ENCODE measurements at places on chromosomes 11 and 22.

- DNase-seq = no peak
Observed at GRCh38 chr11:17533778-17534415, 10.3 kb downstream of the USH1C start.

DNA sequence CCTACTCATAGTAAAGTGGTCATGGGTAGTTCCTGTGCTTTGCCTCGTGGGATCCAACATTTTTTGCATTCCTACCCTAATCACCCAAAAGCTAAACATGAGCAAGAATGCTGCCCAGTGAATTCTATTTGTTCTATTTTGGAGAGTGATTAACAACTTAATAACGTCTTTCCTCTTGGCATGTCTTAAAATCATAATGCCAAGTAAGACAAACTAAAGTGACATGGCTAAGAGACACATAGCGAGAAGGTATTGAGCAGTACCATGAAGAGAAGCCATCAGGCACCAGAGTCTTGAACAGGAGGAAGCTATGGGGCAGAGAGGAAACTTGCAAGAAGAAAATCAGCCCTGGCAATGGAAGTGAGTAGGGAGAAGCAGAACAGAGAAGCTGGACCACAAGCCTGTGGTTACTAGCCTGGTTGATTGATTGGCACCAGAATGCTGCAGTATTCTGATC, 32.0 kb downstream of the EXPH5 start:
- DNase-seq = no peak

GRCh38 chr11:68412593-68413475, 47.7 kb upstream of the PPP6R3 start:
- DNase-seq = no peak

DNA sequence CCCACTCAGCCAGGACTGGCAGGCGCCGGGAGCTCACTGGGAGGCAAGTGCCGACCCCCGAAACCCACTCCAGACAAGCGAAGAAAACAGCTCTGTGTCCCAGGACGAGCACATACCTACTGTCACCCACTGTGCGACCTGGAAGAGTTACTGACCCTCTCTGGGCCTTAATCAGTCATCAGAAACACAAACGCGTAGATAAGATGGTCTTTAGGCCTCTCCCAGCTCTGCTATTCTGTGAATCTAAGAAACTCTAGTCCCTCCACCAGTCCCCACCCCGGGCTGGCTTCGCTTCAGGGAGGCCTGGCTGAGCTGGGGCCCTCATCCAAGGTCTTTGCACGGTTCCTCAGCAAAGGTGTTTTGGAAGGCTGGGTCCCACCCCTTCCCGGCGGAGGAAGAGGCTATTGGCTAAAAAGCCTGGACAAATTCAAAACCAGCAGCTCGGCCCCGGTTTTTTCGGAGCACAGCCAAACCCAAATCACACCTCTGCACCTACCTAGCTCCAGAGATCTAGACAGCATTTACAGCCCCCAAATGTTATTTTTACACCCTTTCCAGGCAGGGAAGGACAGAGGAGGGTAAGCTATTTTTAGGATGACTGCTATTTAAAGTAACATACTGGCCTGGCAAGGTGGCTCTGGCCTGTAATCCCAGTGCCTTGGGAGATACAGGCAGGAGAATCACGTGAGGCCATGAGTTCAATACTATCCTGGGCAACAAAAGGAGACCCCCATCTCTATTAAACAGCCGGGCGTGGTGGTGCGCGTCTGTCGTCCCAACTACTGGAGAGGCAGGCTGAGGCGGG, 13.2 kb upstream of the HDHD5 start:
- no peak for DNase-seq

- no peak for DNase-seq
Observed at GRCh38 chr11:57626895-57627294, 22.8 kb downstream of the YPEL4 start.

- DNase-seq = no peak
Observed at GRCh38 chr11:67030976-67031375, 8.0 kb downstream of the SYT12 start.

- DNase-seq = no peak
Observed at GRCh38 chr11:95081412-95081811, 8.2 kb upstream of the ENDOD1 start.

DNA sequence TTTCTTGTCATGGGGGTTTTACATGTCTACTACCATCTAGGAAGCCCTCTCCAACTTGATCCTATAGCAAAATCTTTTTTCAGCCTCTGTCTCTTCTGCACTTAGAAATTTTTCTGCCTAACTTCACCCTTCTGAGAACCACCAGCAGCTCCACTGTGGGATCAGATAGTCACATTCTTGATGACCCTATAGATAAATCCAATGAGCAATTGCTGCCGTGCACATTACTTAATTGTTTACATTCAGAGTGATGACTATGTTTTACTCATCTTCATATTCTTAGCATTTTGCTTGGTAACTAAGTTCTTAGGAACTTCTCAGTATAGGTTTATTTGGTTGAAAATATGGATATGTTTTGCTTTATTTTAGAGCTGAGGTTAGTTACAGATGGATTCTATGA, 12.4 kb upstream of the ETS1 start:
- no peak for DNase-seq

DNA sequence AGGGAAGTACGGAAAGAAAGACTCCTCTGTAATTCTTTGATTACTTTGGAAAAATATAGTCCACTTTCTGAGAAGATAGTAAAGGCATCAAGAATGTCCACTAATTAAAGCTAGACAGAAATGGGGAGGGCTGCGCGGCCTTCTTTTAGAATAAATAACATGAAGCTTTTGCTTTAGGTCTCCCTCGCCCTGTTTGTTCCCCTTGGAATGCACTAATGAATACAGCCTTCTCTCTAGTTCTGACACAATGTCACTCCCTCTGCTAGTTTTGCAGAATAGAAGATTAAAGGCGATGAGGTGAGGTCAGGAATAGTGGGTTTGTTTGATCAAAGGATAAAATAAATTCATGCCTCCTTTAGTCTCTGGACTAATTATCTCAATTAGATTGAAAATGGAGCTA, 543.9 kb downstream of the OPCML start:
- no peak for DNase-seq

GRCh38 chr11:59849129-59849528, 3.8 kb upstream of the CBLIF start:
- no peak for DNase-seq

DNA sequence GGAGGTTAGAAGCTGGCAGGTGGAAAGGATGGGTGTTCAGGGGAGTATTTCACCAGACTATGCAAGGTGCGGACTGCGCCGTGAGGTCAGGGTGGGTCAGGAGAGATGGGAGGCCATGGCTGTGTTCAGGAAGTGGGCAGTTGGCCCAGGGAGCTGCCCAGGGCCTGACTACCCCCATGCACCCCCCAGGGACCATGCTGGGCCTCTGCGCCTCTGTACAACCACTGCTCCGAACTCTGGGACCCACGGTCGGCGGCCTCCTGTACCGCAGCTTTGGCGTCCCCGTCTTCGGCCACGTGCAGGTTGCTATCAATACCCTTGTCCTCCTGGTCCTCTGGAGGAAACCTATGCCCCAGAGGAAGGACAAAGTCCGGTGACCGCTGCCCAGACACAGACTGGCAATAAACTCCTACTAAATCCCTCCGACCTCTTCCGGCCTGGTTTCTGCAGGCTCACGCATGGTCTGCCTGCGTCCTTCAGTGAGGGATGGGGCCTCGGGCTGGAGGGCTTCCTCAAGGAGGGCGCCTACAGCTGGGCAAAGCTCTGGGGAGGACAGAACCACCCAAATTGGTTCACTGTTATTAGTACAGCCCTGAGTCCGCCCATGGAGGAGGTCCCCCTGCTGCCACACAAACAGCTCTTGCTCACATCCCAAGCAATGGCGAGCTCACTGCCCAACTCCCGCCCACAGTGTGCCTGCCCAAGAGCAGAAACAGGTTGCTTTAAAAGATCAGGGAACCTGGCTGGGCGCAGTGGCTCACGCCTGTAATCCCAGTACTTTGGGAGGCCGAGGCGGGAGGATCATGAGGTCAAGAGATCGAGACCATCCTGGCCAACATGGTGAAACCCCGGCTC, 4.2 kb downstream of the PHLDA2 start:
- no peak for DNase-seq
